ENCODE measurements at places on chromosomes 16 and 17.

- DNase-seq = no peak
Observed at GRCh38 chr17:29066047-29066446, 23.1 kb downstream of the PIPOX start.

GRCh38 chr17:75557075-75557851 lies 30.3 kb upstream of the MYO15B start:
- no peak for DNase-seq

DNA sequence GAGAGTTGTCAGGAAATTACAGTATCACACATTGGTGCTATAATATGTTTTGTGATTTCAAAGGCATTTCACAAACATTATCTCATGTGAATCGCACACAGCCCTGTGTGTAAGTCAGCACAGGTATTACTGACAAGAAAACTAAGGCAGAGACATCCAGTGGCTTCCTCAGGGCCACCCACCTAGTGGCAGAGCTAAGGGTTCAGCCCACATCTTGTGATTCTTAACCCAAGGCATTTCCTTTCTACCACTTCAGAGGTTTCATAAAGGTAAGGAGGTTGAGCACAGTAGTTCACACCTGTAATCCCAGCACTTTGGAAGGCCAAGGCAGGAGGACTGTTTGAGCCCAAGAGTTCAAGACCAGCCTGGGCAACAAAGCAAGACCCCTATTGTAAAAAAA lies 58.2 kb downstream of the STX8 start:
- no peak for DNase-seq

GRCh38 chr17:54976316-54976715 lies 7.8 kb downstream of the STXBP4 start:
- DNase-seq = no peak

DNA sequence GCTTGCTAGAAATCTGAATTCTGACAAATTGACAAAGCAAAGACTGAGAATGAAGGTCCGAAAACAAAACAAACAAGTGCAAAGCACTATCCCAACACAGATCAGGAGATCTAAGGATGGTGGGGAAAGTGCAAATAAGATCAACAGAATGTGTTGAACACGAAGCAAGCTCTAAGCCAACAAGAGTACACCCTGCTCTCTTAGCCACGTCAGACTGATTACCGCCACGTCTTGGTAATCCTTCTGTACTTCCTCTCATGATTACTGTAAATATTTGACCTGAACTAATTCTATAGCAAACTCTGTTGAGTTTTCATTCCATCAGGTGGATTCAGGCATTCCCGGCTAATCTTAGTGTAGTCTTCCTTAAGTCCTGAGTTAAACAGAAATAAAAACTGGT lies 34.3 kb upstream of the ERCC4 start:
- no peak for DNase-seq

DNA sequence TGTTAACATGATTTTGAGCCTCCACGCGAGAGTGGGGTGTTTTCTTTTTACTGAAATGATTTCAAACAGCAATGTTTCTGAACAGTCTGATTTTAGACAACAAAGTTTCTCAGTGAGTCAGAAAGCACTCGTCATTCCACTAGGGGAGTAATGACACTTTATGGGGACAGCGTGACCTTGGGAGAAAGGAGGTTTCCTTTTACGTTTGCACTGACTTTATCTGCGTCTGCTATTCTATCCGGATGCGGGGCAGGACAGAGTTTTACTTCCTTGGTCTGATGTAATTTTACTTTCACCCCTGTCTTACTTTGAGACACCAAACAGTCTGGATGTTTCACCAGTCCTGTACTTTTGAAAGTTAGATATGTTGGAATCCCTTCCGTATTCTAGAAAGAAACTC lies 20.7 kb downstream of the SLC47A1 start:
- DNase-seq = no peak

GRCh38 chr17:67150826-67151225 lies 94.2 kb downstream of the HELZ start:
- no peak for DNase-seq

DNA sequence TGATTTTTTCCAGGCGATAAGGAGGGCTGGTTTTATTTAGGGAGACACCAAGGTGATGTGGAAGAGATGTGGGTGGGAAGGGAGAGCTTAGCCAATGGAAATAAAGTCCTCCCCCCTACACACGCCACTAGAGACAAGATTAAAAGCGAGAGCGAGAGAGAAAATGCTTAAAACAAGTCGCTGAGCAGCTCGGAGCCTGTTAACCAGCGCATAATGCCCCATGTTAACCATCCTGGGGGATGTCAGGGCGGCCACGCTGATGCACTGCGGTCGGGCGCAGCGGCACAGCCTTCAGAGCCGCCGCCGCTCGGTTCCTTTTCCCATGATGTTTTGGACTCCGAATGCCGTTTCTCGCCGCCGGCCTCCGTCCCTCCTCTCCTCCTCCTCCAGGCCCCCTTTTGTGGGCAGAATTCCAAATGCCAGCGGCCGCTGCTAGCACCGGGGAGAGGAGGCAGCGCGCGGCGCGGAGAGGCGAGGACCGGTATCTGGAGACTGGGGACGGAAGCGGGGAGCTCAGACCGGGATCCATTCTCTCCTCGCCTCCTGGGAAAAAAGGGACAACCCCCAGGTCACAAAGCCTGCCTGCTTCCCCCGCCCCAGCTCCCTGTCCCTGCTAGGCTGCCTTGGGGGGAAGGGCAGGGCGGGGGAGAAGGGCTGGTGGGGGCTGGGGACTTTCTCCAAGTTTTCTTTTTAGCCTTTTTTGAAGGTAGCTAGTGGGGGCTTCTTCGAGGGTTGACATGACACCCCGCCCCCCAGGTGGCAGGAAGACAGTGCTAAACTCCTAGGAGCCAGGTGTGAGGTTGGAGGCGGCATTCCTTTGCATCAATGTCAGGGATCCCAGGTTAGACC lies 98.1 kb upstream of the CCL2 start:
- no peak for DNase-seq

GRCh38 chr17:512926-513325 lies 160.3 kb upstream of the RPH3AL start:
- peak; percentile 42 for DNase-seq

DNA sequence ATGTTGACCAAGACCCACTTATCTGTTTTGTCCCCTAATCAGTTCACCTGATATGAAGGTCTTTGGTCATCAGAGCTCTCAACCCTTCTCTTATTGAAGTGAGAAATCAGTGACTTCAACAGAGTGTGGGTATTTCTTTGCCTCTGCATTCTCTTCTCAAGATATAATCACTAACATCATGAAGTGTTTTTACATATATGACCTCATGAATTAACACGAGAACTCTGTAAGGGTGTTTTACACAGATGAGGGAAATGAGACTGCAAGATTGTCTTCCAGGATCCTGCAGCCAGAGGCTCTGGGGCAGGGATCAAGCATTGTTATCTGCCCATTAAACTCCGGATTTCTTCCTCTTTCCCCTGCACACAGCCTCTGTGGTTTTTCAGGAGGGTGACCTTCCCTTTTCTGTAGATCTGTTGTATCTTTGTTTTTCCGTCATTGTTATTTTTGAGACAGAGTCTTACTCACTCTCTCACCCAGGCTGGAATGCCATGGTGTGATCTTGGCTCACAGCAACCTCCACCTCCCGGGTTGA lies 22.7 kb downstream of the LCMT1 start:
- DNase-seq = no peak

DNA sequence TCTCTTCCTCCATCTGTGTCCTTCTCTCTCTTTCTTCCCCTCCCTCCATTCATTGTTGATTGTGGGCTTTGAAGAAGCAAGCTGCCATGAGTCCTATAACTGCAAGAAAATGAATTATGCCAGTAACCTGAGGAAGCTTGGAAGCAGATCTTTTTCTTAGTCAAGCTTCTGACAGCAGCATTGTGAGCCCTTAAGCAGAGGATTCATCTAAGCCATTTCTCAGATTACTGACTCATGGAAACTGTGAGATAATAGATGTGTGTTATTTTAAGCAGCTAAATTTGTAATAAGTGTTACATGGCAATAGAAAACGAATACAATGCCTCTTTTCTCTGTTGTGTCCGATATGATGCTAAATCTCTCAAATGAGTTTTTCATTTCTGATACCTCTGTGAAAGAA lies 1109.7 kb downstream of the CDH11 start:
- no peak for DNase-seq

DNA sequence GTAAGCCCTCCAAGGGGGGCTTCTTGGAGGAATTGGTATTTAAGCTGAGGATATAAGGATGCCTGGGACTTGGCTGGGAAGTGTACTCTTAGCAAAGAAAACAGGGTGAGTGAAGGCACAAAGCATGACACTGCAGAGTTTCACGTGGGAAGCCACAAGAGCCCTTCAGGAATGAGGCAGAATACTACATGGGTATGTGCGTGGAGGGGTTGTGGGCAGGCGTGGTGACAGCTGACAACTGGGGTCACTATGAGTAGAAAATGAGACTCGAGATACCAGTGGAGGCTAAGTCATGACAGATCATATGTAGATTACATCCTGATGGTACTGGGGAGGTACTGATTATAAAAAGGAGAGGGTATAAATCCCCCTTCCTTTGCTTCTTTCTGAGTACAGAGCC lies 78.1 kb upstream of the XYLT1 start:
- DNase-seq = no peak

DNA sequence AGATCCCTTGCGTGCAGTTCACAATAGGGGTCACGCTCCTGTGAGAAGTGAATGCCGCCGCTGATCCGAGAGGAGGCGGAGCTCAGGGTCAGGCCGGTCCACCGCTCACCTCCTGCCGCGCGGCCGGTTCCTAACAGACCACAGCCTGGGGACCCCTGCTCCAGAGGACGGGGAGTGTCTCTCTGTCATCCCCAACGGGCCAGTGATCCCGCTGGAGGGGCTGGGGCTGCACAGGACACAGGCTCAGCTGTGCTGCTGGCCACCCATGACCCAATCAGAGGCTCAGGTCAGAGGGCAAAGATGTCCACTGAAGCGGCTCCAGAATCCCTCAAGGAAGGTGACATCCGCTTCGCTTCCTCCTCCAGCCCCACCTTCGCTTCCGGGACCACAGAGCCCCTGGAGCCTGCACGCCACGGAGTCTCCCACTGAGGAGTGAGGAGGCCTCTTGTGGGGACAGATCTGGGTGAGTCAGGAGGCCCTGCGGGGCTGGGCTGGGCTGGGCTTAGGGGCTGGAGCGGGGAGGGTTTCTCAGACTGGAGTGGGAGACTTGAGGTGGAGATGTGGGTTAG lies 115.4 kb downstream of the METRNL start:
- DNase-seq = no peak

- DNase-seq = peak; percentile 10
Observed at GRCh38 chr17:27762527-27763305, 37.6 kb downstream of the NOS2 start.

GRCh38 chr17:81418710-81419318 lies 23.6 kb downstream of the BAHCC1 start:
- no peak for DNase-seq

DNA sequence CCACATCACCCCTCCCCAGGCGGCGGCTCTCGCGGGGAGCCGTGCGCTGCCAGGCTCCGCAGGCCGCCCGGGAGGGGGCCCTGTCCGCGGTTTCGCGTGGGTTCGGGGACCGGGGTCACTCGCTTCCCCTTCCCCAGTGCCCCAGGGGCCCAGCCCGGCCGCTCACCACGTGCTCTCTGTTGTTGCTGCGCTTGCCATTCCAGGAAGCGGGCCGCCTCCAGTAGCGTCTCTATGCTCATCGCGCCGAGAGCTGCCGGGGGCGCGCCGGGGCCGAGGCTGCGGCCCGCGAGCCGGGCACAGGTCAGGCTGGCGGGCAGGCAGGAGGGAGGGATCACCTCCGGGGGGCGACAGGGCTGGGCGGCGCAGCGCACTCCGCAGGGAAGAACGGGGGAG lies 390 bp downstream of the MNT start:
- DNase-seq = peak; percentile 64

- DNase-seq = no peak
Observed at GRCh38 chr16:2713523-2713922, 6.5 kb downstream of the PRSS27 start.

GRCh38 chr16:74667255-74667700 lies 601 bp upstream of the RFWD3 start:
- DNase-seq = no peak

- peak; percentile 27 for DNase-seq
Observed at GRCh38 chr17:33779234-33779591, 475.9 kb upstream of the CCL2 start.

DNA sequence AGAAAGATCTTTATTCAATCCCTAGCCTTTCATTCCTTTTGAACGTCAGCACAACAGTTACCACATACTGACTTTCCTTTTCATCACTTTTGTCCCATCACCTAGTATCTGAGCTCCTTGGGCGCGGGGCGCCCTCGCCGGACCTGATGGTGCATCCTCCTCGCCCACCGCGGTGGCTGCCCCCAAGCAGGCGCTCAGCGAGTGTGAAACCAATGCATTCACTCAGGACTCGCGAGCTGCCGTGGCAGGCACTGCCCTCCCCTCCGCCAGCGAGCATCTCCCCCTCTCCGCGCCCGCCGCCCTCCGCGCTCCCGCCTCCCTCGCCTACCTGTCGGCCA lies 756 bp downstream of the KLHL11 start:
- DNase-seq = no peak

GRCh38 chr17:82327289-82327688 lies 6.3 kb downstream of the SECTM1 start:
- DNase-seq = no peak

DNA sequence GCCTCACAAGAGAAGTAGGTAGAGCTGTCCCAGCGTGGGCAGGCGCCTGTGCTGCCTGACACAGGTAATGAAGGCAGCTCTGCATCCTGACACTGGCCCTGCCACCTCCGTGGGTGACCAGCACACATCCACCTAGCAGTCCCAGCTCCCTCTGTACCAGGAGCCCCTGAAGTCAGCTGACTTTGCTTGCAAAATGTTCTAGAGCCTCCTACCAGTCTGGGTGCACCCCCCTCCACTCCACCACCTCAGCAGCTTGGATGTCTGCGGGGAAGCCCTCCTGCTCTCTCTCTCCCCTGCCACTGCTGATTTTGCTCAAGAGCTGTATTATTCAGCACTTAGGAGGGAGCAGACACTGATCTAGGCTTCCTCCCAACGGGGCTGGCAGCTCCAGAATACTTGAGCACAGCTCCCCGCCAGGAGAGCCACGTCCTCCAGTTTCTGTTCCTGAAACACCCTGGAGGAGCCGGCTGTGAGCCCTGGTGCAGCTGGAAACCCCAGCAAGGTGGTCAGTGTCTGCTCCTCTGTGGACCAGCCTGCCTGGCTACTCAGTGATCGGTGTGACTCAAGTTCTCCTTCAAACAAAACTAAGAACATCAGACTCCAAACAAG lies 1.0 kb downstream of the RNF166 start:
- no peak for DNase-seq

DNA sequence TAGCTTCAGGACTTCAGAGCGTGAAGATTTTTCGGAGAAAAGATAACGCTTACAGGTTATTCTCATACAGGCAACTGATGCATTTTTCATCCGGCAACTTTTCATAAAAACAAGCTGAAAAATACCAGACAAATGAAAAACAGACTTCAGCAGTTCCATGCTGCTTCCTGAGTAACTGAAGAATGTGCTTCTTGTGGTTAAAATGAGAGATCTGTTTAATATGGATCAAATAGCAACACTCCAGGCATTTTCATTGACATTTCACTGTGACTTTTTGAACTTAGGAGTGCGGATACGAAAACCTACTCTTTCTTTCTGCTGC lies 705 bp upstream of the PITPNC1 start:
- no peak for DNase-seq

GRCh38 chr17:46771561-46772474 lies 46.7 kb downstream of the WNT3 start:
- no peak for DNase-seq

- DNase-seq = no peak
Observed at GRCh38 chr16:25570131-25570530, 121.6 kb upstream of the HS3ST4 start.

All from dermis microvascular lymphatic vessel endothelial cell (primary cell).